Stimulated activated naive CD4-positive, alpha-beta T cell treated with Interleukin-2 at 50 U/mL for 16 hours (primary cell): ENCODE measurements at places on chromosomes 1 and 21.

- DNase-seq, result no peak
Observed at GRCh38 chr1:202586018-202586821, 124.0 kb downstream of the SYT2 start.

GRCh38 chr1:30325085-30325935 is 398.1 kb downstream of the MATN1 start:
- DNase-seq, result no peak

GRCh38 chr1:99107680-99108079 is 103.0 kb upstream of the PLPPR5 start:
- DNase-seq, result no peak

DNA sequence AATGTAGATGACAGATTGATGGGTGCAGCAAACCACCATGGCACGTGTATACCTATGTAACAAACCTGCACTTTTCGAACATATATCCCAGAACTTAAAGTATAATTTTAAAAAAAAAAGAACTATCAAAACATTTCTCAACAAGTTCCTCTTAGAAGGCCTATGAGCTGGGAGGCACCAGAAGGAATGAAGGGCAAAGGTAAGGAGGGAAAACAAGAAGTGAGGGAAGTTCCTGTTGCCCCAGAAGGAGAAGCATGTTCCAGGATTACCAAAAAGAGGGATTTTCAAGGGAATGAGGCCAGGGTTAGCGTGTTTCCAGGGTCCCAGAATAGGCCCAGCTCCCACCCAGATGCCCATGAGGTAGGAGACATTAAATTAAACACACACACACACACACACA is 361.0 kb downstream of the SETD4 start:
- no peak for DNase-seq

GRCh38 chr1:110242731-110243130 is 32.6 kb downstream of the KCNC4 start:
- DNase-seq, result no peak

DNA sequence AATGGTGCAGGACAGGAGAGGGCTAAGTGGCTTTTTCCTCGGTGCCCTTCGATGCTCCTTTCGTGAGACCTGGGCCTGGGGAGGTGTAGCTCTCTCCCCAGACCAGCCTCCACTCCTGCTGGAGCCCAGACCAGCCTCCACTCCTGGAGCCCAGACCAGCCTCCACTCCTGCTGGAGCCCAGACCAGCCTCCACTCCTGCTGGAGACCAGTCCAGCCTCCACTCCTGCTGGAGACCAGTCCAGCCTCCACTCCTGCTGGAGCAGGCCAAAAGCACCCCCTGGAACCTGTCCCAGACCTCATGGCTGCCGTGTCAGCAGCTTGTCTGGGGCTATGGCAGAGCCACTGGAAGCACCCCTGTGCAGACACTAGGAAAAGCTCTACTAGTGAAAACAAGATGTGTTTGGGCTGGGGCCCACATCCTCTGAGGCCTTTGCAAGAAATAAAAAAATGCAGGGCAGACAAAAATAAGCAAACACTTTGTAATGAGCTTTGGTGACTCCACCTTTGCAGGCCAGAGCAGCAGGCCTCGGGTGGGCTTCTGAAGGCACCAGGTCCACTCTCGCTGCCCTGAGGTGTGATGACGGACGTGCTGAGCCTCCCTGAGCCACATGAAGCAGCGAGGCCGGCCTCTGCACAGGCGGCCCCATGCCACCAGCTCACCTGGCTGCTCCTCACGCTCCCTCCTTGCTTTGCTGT is 116.0 kb upstream of the IFFO2 start:
- DNase-seq, result no peak

- no peak for DNase-seq
Observed at GRCh38 chr1:11237356-11237755, 25.0 kb downstream of the MTOR start.

GRCh38 chr1:205348554-205349487 is 7.9 kb downstream of the KLHDC8A start:
- DNase-seq, result no peak

DNA sequence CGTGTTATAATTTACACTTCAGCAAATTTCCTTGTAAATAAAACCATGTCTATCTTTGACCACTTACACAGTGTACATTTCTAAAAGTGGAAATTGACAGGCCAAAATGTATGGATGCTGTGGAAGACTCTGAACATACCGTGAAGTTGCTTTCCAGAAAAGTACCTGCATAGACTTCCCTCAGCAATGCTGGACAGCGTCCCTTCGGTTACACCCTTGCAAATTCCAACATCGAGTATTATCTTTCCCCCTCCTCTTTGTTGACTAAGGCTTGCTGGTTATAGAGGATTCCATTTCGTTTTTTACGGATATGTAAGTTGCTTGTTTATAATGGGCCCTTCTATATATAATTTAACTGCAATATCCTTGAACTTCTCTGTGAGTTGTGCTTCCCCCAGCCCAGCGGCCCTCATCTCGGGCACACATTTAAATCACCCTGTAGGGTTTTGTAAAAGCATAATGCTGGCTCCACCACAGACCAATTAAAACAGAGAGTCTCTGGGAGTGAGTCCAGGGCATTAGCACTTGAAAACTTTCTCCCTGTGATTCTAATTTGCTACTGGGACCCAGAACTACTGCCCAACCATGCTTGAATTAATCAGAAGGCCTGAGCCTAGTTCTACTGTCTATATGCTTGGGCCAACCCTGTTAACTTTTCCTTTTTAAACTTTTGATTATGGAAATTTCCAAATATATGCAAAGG is 230.3 kb downstream of the GRIK3 start:
- DNase-seq, result no peak

GRCh38 chr1:21783679-21784603 is 992 bp upstream of the USP48 start:
- DNase-seq, result no peak

DNA sequence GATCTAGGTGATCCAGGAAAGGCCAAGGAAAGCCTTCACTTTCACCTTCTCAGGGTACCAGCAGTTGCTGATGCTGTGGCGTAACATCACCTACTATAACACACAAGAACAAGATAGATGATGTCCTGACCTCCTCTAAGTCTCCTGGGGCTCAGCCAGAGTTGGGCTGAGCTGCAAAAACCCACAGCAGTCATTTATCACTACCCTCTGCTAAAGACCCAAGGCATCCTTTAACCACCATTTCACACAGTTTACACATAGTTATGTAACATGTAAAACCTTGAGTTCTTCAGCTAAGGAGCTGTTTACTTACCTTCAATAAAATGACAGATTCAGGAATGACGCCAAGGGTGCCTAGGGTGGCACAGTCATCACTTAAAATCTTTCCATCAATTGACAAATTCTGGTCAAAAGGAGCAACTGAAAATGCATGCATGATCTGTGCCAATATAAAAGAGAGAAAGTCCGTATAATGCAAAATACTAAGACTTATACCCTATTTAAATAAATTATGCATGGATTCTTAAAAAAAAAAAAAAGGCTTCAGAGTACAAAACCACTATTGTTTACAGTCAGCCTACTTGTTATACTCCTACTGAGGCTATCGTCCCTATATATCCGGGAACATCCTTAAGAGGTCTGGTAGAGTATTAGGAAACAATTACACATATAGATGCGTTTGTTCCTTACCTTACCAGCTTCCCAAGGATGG is 20.7 kb upstream of the RAP1GAP start:
- DNase-seq, result no peak

DNA sequence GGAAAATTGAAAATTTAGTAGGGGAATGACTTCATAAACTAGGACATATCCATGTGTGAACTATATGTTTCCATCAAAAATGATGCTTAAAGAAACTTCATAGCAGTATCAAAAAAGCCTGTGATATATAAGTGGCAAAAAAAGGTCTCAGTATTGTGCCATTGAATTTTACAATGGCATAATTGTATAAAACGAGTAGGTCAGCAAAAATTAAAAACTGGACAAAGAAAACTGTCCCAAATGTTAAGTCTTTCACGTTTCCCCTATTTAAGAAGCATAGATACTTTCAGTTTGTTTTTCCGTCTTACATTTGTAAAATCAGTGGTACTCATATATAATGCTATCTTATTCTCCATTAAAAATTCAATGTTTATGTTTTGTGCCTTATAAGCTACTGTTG is 43.2 kb downstream of the LRRC8B start:
- DNase-seq, result no peak

GRCh38 chr1:220812308-220812707 is 25.6 kb downstream of the MTARC1 start:
- no peak for DNase-seq

GRCh38 chr1:91753878-91754277 is 132.1 kb downstream of the TGFBR3 start:
- no peak for DNase-seq

- DNase-seq, result no peak
Observed at GRCh38 chr1:1852619-1853414, 38.1 kb downstream of the GNB1 start.

GRCh38 chr1:19557609-19558051 is 72.3 kb upstream of the CAPZB start:
- no peak for DNase-seq

- no peak for DNase-seq
Observed at GRCh38 chr1:153387001-153387400, 3.9 kb downstream of the S100A8 start.
